ENCODE measurements at places on chromosomes 1 and 21.

DNA sequence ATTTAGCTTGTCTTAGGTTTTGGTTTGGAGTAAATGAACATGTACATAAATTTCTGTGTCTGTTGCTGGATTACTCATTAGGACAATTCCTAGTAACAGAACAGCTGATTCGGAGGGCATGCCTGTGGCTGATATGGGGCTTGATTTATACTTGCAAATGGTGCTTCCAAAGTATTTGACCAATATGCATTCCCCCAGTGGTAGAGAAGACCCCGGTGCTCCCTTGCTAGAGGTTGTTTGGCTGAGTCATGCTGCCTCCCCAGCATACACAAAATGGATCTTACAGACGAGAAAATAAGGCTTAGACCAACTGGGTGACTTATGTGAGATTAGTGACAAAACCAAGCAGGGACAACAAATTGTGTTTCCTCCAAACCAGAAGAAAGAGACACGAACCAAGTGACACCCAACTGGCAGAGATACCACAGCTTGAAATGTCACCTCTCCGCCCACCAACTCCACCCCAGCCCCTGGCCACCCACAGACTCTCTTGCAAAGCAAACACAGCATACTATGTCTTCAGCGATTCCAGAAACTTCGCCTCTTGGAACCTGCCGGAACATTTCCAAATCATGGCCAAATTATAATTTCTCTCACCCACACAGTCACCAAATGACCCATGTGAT is 75.9 kb upstream of the ETS2 start:
- DNase-seq = peak; percentile 74

DNA sequence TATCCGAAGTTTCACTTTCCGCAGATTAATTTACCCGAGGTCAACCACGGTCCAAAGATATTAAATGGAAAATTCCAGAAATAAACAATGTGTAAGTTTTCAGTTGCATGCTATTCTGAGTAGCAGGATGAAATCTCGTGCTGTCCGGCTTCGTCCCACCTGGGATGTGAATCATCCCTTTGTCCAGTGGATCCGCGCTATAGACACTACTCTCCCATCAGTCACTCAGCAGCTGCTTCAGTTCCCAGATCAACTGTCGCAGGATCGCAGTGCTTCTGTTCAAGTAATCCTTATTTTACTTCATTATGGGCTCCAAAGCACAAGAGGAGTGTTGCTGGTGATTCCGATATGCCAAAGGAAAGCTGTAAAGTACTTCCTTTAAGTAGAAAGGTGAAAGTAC is 8.3 kb upstream of the LRP8 start:
- no peak for DNase-seq

DNA sequence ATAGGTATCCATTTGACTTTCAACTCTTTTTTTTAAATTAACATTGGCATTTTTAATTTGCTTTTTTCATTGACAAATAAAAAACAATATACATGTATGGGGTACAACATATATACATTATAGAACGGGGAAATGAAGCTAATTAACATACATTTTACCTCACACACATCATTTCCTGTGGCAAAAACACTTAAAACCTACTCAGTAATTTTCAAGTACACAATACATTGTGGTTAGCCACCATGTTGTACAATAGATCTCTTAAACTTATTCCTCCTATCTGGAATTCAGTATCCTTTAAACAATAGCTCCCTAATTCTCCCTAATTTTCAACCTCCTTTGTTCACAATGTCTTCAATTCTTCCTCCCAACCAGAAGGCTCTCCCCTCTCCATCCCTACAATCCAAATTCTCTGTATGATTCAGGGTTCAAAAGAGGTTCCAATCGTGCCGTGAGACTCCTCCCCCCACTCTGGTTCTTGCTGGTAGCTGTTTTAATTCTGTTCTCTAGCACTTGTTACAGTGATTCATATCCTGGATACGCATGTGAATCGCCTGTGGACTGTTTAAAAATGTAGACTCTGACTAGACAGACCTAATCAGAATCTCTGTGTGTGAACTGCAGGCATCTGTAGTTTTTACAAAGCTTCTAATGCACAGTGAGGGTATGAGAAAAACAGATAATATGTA is 87.6 kb upstream of the DUSP10 start:
- peak; percentile 95 for DNase-seq

DNA sequence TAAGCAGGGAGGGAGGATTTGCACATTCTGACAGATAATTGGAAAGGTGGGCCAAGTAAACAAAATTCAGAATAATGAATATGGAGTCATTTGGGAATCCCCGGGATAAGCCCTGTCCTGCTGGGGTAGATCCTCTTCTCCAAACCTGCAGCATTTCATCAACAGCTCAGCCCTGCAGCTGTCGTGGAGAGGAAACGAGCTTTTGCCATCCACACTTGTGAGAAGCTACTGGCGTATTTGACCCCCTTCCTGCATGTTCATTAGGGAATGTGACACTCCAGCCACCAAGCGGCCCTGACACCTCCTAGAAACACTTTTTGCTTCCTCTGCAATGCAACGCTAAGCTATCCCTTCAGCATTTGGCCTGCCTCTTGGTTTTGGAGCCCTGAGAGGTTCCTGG is 8.0 kb upstream of the LEFTY2 start:
- no peak for DNase-seq

DNA sequence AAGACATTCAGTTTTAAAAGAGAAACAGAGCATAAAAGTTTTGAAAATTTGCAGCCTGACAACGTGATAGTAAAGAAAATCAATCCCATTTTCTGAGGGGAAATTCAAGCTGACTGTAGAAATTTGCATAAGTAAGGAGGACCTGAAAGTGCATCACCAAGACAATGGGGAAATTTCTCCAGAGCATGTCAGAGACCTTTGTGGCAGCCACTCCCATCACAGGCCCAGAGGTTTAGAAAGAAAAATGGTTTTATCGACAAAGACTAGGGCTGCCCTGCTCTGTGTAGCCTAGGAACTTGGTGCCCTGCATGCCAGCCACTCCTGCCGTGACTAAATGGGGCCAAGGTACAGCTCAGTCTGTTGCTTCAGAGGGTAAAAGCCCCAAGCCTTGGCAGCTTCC is 1640.2 kb upstream of the PRMT6 start:
- DNase-seq = no peak

DNA sequence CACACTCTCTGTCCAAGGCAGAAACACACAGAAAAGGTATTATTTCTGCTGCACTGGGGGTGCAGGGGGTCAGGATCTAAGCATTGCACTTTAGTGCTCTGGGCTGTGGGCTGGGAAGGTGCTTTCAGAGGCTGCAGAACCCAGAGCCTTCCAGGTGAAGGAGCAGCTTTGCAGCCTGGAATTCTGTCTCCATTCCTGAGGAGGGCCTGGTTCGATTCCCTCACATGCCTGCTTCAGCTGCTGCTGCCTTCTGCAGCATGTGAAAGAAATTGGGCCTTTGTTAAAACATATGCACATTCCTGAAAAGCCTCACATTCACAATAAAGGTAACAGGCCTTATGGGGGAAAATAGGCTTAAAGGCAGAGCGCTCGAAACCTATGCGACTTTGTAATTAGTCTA is 35.9 kb downstream of the VTCN1 start:
- DNase-seq = no peak

- DNase-seq = no peak
Measured at GRCh38 chr1:207006083-207006482, 26.5 kb downstream of the C1orf116 start.
